CD4-positive, alpha-beta T cell treated with Interleukin-10 for 1 hour (primary cell): ENCODE measurements at places on chromosomes 1 and 21.

- DNase-seq: peak; percentile 46
Observed at GRCh38 chr1:212782422-212783154, 9.0 kb downstream of the NSL1 start.

DNA sequence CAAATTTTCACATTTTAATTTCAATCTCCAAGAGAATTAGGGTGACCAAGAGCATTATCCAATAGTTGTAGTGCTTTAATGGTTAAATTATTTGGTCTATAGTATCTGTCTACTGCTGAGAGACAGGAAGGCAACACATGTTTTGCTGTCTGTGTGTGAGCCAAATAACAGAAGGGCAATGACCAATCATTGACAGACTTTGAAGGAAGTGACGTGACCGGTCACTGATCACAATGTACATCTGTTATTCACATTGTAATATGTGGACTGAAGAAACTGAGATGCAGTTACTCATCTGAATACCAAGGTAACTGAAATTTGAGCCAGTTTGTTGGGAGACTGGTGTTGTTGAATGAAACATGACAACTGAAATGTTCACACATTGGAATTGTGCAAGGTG, 196.7 kb downstream of the LRRC40 start:
- DNase-seq: no peak

- no peak for DNase-seq
Observed at GRCh38 chr1:180851995-180852887, 60.5 kb upstream of the KIAA1614 start.

GRCh38 chr1:35452106-35452774, 105.0 kb downstream of the KIAA0319L start:
- no peak for DNase-seq

DNA sequence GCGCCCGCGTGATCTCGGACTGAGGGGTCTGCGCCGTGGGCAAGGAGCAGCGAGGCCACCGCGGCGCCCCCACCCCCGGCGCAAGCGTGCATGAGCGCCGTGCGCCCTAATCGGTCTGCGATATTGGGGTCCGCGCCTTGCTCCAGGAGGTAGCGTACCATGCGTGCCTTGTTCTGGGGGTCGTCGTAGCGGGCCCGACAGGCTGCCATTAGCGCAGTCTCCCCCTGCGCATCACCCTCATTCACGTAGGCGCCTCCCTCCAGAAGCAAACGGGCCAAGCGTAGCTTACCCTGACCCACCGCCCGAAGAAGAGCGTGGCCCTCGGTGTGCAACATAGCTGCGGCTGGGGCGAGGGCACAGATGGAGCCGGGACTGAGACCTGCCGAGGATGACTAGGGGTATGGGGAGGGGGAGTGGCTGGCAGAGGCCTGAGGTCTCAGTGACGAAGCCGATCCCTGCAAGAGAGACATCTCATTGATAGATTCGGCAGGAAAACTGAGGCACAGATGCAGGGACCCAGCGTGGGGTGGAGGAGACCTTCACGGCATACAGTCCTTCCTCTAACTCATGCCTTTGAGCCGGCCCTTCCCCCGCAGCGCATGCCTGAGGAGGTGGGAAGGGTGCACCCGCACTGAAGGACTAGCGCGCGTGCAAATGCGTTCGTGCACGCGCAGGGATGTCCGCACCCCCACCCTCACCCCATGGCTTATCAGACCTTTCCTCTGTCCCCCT, 2.8 kb downstream of the ANKRD34A start:
- peak; percentile 44 for DNase-seq

DNA sequence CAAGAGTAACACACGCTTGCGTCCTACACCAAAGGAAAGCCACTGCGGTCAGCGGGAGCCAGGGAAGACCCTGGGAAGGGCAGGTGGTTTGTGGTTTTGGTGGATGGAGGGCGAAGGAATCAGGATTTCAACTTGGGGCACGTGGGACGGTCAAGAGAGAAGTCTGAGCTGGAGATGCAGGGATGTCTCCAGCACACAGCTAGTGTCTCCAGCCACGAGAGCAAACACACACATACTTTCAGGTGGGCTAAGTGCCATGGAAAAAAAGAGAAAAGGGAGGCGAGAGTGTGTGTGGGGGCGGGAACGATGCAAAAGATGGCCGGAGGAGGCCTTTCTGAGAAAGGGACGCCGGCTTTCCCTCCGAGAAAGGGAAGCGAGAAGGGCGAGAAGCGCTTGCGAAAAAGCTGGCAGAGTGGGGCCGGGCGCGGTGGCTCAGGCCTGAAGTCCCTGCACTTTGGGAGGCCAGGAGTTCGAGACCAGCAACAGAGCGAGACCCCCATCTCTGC, 1.4 kb upstream of the SRRM1 start:
- DNase-seq: peak; percentile 32

DNA sequence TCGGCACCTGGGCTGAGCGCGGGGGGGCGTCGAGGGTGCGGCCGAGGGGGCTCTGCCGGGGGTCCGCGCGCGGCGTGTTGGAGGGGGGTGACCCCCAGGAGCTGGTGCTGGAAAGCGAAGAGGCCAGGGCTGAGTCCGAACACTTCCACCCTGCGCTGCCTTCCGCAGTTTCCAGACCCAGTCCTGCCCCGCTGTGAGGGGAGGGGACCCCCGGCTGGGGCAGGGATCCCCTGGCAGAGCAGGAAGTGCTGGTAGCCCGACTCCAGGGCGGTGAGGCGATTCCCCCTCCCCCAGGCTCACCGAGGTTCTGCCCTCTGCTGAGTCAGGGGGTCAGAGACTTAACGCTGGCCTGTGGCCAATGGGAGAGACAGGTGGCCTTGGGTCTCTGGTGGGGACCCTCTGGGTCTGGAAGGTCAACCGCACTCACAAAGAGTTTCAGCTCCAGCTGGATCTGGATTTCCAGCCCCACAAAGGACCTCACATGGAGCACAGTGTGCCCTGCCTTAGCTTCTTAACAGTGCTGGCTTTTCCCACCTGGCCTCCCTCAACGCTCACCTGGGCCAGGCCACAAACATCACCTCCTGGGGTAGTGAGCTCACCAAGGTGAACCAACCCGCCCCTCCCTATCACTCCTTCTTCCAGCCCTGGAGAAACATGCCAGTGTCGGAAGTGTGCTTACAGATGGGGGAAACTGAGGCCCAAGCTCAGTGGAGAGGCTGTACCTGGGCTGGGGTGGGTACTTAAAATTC, 39.8 kb upstream of the SYNC start:
- no peak for DNase-seq

GRCh38 chr1:235470741-235471439, 33.4 kb downstream of the B3GALNT2 start:
- no peak for DNase-seq

- no peak for DNase-seq
Observed at GRCh38 chr1:208437401-208437800, 193.2 kb upstream of the PLXNA2 start.

DNA sequence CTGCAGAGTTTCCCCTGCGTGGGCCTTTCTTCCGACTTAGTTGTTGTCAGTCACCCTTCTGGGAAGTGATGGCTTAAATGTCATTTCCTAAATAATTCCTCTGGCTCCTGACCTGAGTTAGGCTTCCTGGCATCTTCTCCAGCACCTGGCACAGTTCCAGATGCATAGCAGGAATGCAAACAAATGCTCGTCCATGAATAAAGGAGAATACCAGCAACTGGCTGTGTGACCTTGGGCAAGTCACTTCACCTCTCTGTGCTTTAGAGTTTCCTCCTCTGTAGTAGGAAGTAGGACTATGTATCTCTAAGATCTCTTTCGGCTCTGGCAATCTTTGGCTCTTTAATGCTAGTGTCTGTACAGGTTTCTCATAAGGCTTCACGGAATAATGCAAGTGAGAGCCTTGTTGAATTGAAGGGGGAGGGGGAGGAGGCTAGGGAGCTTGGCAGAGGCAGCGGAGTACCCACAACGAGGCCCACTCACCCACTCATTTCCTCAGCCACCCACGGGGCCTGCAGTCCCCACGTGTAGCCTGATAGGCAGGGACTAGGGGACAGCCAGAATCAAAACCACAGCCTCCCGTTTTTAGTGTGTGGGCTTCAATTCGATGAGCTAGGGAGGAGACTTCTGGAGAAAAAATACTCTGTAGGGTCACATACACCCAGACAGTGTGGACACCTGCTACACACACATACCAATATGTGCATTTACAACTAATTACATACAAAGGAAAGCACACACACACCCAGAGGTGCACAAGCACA, 48.1 kb downstream of the TENT5C start:
- no peak for DNase-seq

GRCh38 chr1:41272601-41273000, 30.5 kb upstream of the SCMH1 start:
- DNase-seq: no peak

DNA sequence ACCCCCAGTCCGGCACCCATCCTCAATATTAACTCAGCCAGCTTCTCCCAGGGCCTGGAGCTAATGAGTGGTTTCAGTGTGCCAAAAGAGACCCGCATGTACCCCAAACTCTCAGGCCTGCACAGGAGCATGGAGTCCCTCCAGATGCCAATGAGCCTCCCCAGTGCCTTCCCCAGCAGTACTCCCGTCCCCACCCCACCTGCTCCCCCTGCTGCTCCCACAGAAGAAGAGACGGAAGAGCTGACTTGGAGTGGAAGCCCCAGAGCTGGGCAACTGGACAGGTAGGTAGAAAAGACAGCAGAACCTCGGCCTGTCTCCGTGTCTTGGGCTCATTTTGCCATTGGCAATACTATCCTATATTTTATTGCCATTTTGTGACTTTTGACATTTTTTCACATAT, 45.4 kb upstream of the IPO9 start:
- DNase-seq: no peak

- no peak for DNase-seq
Observed at GRCh38 chr1:7229696-7230631, 444.7 kb downstream of the CAMTA1 start.

- no peak for DNase-seq
Observed at GRCh38 chr1:29145739-29146437, 22.2 kb upstream of the TMEM200B start.

GRCh38 chr1:214649607-214650006, 46.6 kb downstream of the CENPF start:
- no peak for DNase-seq

GRCh38 chr1:162710345-162710744, 78.1 kb downstream of the DDR2 start:
- DNase-seq: no peak

- no peak for DNase-seq
Observed at GRCh38 chr21:35441868-35442582, 392.9 kb upstream of the RUNX1 start.

DNA sequence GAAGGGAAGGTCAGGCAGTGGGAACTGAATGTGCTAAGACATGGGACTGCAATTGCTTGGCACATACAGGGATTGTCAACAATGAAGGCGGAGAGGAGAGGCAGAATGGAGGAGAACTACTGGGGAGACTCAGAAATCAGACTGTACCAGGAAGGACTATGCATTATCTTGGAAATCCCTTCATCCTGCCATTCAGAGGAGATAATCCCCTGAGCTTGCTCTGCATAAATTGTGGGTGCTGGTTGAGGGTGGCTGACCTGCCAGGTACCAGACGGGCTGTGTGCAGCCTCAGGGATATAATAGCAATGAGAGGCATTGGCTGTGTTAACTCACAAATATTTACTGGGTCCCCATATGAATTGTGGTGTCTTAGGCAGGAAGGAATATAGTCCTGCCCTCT, 5.0 kb upstream of the TRABD2B start:
- DNase-seq: no peak

DNA sequence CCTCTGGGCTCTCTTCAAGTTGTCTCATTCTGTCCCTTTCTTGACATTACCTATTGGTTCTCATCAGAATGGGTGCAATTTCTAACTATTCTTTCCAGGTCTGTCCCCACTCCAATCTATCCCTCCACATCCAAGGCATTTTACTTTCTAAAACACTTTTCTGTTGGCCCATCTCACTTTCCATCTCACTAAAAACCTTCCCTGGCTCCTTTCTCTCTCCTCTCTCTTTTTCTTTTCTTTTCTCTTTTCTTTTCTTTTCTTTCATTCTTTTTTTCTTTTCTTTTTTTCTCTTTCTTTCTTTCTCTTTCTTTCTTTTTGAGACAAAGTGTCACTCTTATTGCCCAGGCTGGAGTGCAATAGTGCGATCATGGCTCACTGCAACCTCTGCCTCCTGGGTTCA, 279.2 kb upstream of the SGIP1 start:
- no peak for DNase-seq

DNA sequence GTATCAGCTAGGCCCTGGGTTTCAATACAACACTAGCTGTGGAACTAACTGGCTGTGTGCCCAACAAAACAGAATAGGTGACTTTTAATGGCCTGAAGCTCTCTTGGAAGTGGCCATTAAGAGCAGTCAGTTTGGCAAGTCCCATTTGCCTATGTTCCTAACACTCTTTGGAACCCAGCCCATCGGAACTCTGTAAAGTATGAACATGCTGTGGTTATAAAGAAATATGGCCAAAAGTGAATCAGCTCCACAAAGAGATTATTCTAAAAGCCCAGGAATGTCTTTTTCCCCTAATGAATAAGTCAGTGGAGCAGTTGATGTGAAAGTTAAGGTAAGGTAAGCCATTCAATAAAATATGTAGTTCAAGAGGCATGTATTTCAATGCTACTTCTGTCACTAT, 223.7 kb upstream of the ADAMTS5 start:
- DNase-seq: no peak

GRCh38 chr1:62900566-62900965, 116.6 kb downstream of the ATG4C start:
- no peak for DNase-seq

GRCh38 chr1:10693497-10694273, 102.8 kb downstream of the CASZ1 start:
- DNase-seq: peak; percentile 72

- DNase-seq: no peak
Observed at GRCh38 chr1:90706437-90707362, 10.4 kb downstream of the BARHL2 start.

DNA sequence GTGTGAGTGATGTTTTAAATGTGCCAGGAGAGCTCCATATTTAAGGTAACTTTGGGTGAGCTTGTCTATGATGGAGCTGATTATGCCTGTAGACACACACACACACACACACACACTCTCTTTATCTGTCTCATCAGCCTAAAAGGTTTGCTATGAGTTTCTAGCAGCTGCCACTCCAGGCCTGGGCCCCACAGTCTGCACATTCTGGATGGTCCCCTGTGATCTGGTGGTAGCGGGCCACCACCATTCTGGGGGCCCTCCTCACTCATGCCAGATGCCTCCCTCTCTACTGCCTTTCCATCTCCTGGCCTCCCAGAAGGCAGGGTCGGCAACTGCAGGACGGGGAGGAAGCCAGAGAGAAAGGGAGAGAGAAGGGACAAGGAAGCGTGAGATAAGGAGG, 129.2 kb upstream of the TNR start:
- DNase-seq: no peak

DNA sequence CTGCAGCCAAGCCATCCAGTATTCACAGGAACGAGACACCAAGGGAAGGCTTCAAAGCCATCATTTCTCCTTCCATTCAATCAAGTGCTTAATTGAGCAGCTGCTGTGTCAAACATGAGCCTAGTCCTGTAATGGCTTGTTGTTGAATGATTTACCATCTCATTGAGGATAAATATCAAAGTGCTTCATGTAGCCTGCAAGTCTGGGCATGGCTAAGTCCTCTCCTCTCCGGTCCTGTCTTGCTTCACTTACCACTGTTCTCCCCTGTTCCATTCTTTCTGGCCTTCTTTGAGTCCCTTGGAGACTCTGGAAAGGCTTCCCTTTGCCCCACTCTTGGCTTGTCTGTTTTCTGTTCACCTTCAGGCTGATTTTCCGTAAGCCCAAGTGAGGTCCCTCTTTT, 279.8 kb downstream of the PBX1 start:
- DNase-seq: no peak
